ENCODE measurements at places on chromosomes 12 and 14.
A peak's percentile ranks its signal among the peaks of the same experiment; 100 is the strongest.

DNA sequence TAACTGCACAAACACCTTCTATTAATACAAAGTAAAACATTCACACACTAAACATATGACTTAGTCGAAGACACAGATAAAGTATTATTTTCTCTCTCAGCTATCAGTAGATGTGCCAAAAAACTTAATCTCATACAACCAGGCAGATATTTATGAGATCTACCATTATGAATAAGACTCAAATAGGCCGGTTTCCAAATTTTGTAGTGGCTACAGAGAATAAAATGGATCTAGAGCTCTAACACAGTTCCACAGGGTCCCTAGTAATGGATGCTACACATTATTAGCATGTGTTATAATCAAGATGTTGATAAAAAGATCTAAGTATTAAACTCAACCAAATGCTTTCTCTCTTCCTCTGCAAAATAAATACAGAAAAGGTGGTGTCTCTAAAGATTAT is 10.4 kb downstream of the SAV1 start:
- DNase-seq, result no peak

DNA sequence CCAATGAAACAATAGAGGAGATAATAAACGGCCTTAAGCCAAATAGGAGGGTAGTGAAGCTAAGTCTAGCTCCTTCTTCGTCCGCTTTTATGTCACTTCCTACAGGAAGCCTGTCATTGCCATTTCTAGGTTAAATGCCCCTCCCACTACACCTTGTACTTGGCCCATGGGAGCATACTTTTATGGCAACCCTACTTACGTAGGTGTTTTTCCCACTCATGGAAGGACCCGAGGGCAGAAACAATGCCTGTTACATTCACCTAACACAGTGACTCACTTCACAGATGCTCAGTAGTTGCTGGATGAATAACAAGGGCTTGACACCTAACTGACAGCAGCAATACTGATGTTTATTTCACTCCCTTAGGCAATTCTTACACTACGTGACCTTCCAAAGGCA is 44.5 kb downstream of the ALKBH1 start:
- DNase-seq, result no peak

DNA sequence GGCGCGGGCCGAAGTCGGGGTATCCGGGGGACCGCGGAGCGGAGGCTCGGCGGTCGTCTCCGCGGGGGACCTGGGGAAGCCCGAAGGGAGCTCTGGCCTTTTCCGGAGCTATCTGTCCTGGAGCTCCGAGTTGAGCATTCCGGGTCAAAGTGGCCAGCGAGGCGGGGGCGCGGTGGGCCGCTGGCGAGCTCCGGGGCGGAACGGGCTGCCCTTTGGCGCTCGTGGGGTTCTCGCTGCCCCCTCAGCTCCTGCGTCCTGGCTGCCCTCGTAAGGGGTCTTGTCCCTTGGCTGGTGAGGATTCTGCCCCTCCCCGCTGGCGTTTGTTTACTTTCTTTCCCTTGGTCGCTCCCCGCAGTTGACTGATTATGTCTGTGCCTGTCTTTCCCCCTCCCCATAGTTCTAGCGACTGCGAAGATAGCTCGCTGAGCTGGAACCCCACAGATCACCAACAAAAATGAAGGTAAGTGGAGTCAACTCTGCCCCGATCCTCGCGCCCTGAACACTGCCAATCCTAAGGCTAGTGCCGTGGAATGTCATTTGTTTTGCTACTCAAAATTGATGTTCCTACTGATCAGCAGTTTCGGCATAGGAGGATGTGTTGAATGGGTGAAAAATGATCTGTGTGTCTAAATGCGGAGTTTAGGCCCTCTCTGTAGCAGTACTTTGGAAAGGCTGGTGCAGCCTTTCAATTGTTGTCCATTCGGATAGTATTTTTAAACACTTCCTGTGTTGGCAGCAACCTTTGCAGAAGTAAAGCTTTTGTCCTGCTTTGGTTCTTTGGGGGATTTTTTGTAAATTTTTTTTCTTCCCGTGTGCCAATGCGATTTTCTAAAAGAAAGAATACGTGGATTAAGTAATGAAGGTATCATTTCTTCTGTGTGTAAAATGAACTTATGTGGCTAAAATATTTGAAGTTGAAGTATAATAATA is 1.3 kb downstream of the ARID4A start:
- DNase-seq, result no peak

GRCh38 chr14:26933431-26933830 is 335.6 kb upstream of the NOVA1 start:
- no peak for DNase-seq

GRCh38 chr14:89617481-89618329 is 200.7 kb upstream of the FOXN3 start:
- DNase-seq, result peak; percentile 59

DNA sequence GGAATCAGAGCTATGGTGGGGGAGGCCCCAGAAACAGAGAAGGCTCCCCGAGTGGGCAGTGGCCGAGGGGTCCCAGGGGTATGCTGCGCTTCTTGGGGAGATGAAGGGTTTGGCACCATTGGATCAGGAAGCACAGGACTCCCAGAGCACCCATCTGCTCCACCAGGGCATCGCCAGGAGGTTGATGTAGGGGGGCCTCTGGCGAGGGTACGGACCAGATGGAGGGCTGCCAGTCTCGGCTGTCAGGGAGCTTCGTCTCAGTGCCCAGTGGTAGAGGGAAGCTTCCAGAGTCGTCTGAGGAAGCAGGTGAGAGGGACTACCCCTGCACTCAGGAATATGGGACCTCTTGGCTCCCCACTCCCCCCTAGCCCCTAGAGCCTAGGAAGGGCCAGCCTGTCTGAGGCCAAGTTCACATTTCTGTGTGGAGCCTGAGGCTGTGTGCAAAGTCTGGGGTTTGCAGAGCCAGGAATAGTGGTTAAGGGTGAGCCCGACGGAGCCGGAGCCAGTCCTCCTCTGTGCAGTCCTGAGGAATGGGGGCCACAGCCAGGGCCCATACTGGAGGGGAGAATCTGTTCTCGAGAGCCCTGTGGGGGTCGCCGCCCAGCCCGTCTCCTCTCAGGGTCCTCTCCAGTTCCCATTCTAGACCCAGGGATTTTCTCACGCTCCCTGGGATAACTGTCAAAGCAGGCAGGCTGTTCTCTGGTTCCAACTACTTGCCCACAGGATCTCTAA is 10.2 kb downstream of the SLC48A1 start:
- DNase-seq, result no peak

- DNase-seq, result no peak
Observed at GRCh38 chr12:112325157-112325556, 57.1 kb downstream of the HECTD4 start.

GRCh38 chr12:10088955-10089900 is 9.6 kb downstream of the CLEC1A start:
- DNase-seq, result no peak

DNA sequence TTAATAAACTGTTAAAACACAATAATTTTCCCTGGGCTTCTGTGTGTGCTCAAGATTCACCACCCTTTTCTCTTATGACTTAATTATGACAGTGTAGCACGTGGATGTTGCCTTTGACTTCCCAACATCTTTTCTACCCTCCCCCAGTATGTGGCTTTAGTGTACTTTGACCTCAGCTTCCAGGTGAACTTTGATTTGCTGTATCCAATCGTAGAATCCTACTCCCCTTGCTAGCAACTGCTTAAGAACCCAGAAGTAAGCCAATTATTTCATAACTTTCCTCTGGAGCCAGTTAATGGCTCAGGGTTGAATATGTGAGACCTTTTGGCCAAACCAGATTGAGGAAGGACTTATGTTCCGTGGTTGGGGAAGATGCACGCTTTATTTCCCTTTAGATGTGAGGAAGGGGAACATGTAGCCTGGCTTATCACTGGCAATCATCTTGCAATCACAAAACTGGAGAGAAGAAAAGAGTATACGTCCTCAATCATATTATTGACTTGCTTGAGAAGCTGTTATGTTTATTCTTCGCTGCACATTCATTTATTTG is 259.6 kb upstream of the ATP2B1 start:
- DNase-seq, result no peak

GRCh38 chr12:2306012-2306411 is 253.2 kb downstream of the CACNA1C start:
- no peak for DNase-seq

GRCh38 chr14:68792979-68793733 is at the start of gene ZFP36L1:
ZFP36L1 (minus strand) TSS chr14:68793067; CDS start chr14:68792938, 129 bp downstream.
- DNase-seq, result peak; percentile 97

- no peak for DNase-seq
Observed at GRCh38 chr12:46998811-46999368, 80.5 kb upstream of the PCED1B start.

GRCh38 chr14:74571441-74571841 is 40.6 kb downstream of the LTBP2 start:
- no peak for DNase-seq

DNA sequence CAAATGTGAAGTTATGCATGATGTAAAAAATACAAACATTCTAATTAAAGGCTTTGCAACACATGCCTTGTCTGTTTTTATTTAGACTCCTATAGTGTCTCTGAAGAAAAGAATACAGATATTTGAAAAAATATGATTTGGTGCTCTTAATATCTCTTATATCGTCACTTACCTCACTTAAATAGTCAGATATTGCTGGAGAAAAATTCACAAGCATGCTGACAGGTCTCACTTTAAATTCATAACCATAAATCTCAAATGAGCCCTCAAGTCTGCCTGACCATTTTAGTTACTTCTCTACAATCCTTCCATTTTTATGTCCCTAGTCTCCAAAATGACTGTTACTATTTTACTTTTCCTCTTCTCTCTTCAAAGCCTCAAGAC is 5.4 kb upstream of the YEATS4 start:
- DNase-seq, result no peak

DNA sequence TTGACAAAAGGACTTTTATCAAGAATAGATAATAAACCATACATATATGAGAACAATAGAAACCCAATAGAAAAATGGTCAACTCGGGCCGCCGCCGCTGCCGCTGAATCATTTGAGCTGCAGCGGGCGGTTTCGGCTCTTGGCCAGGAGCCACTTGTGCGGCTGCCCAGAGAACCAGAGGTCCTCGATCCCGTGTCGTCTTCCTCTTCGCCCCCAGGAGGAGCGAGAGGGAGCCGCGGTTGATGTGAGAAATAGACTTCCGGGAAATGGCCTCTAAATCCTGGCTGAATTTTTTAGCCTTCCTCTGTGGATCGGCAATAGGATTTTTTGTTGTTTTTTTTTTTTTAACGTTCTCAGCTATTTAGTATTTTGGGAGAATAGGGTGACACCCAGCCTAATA is 44.8 kb downstream of the CPSF6 start:
- peak; percentile 32 for DNase-seq

DNA sequence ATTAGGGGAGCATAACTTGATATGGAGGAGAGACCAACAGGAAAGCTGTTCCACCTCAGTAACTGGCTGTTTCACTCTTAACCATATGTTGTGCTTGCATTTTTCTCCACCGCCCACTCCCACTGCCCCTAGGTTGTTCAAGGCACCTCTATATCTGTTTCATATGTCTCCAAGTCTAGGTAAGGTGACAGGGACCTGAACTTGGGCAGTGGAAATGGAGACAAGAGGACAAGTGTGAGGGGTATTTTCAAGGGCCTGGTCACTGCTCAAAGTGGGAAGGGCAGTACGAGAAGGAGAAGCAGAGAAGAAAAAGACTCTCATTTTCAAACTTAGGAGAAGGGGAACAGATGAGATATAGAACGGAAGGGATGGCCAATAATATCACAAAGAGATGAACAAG is 3.1 kb downstream of the SLC38A1 start:
- DNase-seq, result no peak

DNA sequence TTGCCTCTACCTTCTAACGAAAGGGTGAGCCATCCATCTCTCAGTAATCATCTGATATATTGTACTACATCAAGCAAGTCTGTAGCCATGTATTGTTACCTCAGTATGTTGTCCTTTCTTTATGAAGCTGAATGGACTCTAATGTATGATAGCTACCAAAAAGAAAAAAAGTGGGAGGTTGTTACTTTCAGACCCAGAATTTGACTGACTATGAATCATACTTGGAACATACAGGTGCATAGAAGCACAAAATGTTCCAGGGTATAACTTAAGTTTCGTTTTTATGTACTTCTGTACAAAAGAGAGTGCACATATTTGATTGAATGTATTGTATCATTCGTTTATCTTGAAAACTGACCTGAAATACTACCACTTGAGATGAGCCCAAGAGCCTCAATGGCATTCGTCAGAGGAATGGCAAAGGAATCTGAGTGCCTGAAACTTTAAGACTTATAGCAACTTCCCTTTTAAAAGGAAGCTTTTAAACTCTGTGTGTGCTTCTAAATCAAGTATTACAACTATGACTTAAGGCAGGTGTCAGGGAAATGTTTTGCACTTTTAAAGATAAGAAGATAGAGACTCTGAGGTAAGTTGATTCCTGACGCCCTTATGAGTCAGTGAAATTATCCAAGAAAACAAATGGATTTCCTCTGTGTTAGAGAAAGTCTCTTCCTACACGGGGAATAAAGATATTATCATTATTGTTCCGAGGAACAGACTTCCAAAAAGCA is 951.5 kb downstream of the GALC start:
- DNase-seq, result no peak

- DNase-seq, result no peak
Observed at GRCh38 chr14:103126873-103127304, 3.6 kb downstream of the TNFAIP2 start.

DNA sequence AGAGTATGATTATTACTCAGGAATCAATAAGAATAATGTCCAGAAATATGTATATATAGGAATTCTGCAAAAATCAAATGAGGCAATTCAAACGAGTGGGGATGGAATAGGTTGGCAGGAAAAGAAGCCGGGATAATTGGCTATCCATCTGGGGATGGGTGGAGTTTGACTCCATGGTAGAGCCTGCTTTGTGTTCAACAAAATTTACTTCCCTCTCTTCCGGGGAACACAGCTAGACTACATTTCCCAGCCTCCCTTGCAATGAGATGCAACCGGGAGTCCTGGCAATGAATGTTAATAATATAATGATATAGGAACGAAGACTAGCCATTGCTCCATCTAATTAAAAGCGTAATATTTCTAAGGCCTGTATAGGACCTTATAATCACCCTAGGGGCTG is 146.6 kb downstream of the EFCAB11 start:
- DNase-seq, result no peak

GRCh38 chr14:61589691-61590581 is 105.4 kb upstream of the HIF1A start:
- no peak for DNase-seq

DNA sequence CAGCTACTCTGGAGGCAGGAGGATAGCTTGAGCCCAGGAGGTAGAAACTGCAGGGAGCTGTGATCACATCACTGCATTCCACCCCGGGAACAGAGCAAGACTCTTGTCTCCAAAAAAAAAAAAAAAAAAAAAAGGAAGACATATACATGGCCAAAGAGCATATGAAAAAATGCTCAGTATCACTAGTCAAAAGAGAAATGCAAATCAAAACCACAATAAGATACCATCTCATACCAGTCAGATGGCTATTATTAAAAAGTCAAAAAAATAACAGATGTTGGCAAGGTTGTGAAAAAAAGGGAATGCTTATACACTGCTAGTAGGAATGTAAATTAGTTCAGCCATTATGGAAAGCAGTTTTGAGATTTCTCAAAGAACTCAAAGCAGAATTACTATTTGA is 174.8 kb upstream of the ATF7IP start:
- no peak for DNase-seq

All from CD4-positive, alpha-beta T cell treated with Interleukin-12 subunit alpha and Interleukin-12 subunit beta, for 1 hour (primary cell).